ENCODE measurements at places on chromosomes 5 and 9.

GRCh38 chr5:157563373-157563928, 12.1 kb downstream of the ADAM19 start:
- DNase-seq: no peak

DNA sequence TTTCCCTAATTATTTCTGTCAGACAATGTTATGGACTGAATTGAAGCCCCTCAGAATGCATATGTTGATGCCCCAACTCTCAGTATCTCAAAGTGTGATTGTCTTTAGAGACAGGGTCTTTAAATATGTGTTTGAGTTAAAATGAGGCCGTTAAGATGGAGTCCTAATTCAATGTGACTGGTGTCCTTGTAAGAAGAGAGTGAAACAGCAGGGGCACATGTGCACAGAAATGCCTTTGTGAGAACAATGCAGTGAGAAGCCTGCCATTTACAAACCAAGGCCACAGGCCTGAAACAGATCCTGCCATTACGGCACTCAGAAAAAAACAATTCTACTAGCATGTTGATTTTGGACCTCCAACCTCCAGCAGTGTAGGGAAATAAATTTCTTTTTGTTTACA, 483.0 kb upstream of the DMAC1 start:
- DNase-seq: no peak

DNA sequence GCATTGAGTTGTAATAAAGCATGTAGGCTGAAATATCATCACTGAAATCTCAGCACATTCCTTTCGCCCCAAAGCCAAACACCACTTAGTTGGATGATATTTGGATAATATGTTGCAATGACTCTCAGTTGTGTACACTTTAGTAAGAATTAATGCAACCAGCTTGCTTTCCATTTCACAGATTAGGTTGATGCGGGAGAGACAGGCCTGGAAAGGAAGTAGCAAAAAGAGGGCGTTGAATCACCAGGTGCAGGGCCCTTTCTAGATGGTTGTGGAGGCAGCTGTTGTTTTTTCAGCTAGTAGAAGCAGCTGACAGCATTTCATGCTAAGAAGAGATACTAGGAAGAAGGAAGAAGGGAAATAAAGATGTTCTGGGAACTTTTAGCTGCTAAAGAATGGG, 30.9 kb downstream of the DMRT3 start:
- no peak for DNase-seq

DNA sequence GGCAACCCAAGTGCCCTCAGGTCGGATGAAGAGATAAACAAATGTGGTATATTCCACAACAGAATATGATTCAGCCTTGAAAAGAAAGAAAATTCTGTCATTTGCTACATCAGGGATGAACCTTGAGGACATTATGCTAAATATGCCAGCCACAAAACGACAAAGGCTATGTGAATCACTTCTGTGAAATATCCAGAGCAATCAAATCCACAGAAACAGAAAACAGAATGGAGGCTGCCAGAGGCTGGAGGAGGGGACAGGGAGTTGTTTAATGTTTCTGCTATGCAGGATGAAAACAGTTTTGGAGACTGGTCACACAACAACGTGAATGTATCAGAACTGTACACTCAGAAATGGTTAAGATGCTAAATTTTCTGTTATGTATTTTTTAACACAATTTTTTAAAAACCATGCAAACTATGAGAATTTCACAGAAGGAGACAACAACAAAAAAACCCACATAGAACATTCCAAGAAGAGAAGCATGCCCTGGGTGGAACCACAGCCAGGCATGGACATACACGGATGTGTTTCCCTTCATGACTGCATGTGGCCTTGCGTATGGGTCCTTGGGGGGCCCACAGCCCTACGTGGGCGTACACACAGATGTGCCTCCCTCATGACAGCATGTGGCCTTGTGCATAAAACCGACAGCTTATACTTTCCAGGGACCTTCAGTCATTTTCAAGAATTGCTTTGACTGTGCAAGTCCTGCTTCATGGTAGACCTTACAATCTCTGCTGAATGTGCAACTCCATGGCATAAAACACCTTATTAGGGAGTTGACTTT, 146.7 kb downstream of the ROR2 start:
- no peak for DNase-seq

DNA sequence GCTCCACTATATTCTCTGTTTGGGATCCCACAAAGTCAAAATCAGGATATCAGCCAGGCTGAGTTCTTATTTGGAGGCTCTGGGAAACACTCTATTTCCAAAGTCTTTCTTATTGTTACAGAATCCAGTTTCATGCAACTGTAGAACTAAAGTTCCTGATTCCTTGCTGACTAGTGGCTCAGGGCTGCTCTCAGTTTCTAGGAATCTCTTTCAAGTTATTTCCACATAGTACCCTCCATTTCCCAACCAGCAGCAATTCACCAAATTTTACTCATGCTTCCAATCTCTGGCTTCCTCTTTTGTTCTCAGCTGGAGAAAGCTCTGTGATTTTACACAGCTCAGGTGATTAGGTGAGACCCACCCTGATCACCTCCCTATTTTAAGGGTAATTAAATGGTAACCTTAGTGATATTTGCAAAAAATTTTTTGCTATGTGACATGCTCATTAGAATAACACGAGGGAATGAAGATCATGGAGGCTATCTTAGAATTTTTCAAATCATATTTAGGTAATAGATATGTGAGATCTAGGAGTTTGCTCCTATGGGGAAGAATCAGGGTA, 794.9 kb upstream of the ARRDC3 start:
- DNase-seq: no peak

GRCh38 chr5:54313311-54314270, 3.2 kb upstream of the ARL15 start:
- DNase-seq: no peak

DNA sequence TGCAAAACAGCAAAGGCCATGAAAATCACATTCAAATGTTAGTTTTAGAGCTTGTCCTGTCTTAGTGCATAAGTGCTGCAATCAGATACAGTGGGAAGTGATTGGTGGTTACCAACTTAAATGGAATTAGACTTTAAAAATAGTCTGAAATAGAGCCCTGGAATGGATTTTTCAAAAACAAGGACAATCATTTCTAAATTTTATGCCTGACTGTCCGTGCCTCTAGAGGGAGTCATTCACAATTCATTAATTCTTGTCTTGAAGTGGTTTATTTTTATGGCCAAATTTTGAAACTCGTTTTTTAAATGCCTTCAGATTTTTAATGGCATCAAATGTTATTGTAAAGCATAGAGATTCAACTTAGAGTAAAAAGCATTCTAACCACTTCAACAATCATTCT, 561.8 kb upstream of the DAB2 start:
- DNase-seq: no peak

DNA sequence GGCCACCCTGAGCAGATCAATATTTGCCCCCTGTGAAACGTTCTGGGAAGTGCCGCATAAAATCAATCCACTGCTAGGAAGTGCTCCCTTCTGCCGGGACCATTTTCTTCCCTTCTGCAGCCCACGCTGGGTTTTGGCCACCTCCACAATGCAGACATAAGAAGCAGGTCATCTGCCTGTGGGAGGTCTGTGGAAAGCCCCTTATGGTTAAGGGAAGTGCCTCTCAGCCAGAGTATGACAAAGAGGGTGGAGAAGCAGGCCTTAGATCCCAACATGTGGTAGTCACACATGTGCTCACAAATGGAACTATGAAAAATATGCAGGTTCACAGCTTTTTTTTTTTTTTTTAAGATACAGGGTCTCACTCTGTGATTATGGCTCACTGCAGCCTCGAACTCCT, 82.8 kb downstream of the SLC1A3 start:
- DNase-seq: no peak

DNA sequence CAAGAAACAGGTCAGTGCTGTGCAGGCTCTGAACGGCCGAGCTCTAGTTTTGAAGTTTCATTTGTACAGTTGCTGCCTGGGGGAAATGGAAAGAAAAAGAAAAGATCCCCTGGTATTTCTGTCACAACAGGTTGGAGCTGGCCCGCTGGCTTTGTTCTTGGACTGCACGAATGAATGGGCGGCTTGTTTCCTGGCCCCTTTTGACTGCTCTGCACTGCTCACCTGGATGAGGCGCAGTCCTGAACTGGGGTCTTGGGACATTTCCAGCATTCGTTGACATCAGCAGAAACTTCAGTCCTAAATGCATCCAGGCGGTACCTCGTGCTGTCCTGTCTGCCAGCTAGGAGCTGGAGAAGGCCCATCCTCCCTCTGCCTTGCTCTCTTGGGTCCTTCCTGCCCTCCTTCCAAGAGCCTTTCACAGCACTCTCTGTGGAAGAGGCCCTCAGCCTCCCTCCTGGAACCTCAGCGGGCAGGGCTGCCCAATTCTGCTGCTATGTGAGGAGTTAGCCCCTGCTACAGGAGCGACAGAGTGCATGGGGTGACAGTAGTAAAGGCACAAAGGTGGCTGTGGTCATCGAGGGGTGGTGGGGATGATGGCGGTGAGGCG, 189.2 kb downstream of the FSTL4 start:
- no peak for DNase-seq

DNA sequence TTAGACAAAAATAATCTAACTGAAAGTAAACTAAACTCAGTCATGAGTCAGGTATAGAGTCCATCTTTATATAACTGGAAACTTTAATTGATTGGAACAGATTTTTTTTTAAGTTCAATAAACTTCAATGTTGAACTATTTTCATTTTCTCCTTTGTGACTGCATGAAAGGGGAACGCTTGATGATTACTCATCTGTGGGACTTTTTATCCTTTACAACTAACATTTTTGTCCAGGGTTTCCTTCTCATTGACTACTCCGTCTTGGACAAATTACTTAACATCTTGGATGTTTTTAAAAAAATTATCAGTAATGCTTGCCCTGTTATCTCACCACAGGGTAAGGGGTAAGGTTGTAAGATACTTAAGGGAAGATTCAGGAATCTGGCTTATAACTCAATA, 1658.4 kb downstream of the MAT2B start:
- DNase-seq: no peak

GRCh38 chr9:91103931-91104330, 257.8 kb downstream of the AUH start:
- DNase-seq: no peak

DNA sequence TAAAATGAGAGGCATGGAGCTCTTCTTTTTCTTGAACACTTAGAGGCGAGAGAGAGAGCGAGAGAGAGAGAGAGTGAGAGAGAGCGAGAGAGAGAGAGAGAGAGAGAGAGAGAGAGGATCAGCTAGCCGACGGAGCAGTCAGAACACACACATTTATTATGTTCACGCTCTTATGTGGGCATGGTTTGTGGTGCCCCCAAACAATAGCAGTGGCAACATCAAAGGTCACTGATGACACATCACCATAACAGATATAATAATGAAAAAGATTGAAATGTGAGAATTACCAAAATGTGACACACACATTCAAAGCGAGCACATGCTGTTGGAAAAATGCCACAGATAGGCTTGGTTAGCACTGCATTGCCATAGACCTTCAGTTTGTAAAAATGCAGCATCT, 116.1 kb downstream of the KDM4C start:
- no peak for DNase-seq

GRCh38 chr9:91207729-91208418, 153.8 kb downstream of the AUH start:
- DNase-seq: no peak

DNA sequence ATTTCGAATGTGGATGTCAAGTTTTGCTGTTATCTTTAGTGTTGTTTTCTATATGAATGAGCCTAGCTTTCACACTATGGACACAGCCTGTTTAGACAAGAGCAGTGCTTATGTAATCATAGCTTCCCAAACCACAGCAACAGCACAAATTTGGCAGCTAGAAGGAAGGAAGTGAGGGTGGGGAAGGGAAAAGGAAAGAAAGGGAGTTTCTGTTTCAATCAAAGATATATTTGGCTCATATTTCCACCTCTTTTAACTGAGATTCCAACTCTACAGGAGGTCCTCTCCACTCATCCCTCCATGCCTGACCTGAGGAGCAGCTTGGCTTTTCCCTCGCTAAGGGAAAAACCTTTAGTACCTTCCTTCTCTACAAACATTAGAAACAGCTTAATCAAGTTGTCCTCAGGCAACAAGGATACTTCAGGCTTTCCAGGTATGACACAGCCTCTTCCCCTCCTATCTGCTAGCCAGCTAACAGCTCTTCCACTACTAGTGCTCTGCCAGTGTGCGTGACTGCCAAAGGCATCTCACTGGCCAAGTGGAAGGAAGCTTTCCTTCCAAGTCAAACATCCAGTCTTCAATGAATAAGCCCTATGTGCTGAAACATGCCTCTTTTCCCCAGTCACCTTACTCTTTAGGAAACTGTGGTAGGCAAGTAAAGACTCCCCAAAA, 268.6 kb upstream of the PTGER4 start:
- DNase-seq: no peak

DNA sequence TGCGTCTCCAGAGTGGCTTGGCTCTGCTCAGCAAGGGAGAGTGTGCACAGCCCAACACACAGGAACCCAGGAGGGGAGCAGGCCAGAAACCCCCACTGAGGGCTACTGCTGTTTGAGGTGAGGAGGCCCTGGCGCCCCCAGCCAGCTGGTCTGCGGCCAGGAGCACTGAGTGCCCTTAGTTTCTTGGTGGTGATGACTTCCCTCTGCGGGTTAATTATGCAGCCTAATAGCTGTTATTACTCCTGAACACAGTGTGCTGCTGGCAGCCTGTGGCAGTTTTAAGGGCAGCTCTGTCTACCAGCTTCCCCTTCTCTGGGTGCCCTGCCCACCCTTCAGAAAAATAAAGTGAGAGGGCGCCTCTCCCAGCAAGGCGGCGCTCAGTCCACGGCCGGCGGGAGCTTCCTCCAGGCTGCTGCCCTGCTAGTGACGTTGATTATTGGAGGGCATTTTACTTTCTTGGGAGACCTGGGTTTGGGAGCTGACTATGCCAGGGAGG, 19.2 kb downstream of the GADD45G start:
- no peak for DNase-seq

DNA sequence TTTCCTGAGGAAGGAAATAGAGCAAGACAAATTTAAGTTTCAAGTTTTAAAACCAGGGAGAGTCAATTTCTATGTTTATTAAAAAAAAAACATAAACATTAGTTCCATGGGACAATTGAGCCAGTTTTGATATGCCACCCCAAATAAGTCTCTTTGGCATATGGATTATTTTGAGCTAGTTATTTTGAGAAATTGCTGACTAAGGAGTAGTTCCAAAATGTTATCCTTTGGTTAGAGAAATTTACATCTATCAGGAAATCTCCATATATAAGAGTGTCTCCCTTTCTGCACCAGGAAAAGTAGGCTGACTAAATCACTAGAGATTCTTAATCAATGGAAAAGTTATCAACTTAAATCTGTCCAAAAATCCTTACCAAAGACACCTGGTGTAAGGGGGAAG, 105.8 kb downstream of the HAPLN1 start:
- no peak for DNase-seq

GRCh38 chr5:115246361-115246991, 16.2 kb downstream of the PGGT1B start:
- no peak for DNase-seq
